Stimulated activated CD8-positive, alpha-beta memory T cell treated with anti-CD3 and anti-CD28 coated beads, Interleukin-15, amount 100 ng/mL, for 48 hours (primary cell): ENCODE measurements at places on chromosomes 7 and 10.

GRCh38 chr10:14371581-14371980 is 40.9 kb upstream of the FRMD4A start:
- DNase-seq, result no peak

DNA sequence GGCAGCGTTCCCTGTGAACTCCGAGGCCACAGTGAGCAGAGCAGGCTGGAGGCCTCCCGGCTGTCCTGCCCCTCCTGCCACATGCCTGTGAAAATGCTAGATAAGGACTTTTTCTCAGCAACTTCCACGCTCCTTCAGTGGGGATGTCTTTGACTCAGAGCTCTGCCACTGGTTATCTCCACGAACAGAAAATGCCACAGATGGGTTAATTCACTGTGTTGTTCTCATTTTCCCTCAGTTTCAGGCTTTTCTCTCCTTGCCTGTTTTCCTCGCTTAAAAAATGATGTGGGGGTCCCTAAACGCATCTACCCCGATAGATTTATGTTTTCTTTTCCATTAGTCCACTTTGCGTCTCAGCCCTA is 51.3 kb downstream of the IKZF1 start:
- DNase-seq, result no peak

- DNase-seq, result no peak
These were observed 5.8 kb downstream of the NEBL start for GRCh38 chr10:20891338-20891714.

DNA sequence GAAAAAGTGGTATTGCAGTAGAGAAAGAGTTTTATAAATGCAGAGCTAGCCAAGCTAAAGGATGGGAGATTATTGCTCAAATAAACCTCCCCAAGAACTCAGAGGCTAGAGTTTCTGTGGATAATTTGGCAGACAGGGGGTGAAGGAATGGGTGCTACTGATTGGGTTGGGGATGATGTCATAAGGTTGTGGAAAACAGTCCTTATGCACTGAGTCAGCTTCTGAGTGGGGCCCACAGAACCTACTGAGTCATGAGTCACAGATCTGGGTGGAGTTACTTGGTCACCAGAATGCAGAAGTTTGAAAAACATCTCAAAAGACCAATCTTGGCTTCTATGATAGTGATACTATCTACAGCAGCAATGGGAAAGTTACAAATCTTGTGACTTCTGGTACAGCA is 1146.7 kb downstream of the TYW1 start:
- DNase-seq, result no peak
